ENCODE measurements at places on chromosomes 1 and 21.

DNA sequence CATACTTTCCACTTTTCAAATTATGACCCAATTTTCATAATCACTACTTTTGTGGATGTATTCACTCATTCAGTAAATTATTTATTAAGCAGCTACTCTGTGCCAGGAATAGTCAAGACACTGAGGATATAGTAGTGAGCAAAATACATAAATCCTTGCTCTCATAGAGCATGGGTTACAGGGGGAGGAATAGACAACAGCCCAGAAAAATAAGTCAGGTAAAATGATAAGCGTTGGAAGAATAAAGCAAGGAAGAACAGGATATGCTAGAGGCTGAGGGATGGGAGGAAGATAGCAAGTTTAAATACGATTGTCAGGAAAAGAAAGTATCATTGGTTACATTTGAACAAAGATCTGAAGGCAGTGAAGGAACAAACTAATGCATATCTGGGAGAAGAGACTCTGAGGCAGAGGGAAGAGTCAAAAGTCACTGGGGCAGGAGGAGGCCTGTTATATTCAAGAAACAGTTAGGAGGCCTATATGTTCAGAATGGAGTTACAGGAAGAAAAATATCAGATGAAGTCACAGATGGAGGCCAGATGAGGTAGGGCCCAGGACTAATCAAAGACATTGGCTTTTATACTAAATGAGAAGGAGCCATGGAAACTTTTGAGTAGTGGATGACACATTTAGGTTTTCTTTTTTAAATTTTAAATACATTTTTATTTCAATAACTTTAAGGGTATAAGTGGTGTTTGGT lies 42.9 kb downstream of the SEC22B start:
- no peak for DNase-seq

- no peak for DNase-seq
These were observed 1.1 kb upstream of the POMGNT1 start for GRCh38 chr1:46199233-46199749.

DNA sequence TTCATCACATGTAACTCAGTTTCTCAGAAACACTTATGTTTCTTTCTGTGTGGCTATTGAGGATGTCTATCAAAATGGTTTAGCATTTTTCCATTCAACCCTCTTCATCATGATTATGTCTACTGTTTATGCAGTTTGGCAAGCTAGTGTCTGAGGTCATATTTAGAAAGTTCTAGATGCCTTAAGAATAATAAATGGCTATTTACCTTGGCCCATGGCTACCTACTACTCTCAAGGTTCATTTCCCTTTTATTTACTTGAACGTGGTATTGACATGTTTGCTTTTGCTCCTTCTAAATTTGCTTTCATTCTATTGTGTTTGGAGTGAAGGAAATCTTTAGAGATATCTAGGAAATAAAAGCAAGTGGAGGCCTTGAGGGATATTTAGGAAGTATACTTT lies 193.7 kb upstream of the OLFM3 start:
- DNase-seq: no peak

DNA sequence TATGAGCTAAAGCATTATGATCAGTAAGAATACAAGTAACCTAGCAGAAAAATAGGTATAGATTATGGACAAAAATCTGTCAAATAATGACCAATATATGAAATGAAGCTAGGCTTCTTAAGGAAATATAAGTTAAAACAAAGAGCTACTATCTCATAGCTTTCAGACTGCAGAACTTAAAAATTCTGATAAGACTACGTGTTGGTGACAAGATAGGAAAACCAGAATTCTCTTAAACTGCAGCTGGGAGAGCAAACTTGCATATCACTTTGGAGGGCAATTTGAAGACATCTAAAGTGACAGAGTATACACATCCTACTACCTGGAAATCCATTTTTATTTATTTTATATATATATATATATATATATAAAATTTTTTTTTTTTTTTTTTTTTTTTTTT lies 65.5 kb downstream of the LTN1 start:
- no peak for DNase-seq

DNA sequence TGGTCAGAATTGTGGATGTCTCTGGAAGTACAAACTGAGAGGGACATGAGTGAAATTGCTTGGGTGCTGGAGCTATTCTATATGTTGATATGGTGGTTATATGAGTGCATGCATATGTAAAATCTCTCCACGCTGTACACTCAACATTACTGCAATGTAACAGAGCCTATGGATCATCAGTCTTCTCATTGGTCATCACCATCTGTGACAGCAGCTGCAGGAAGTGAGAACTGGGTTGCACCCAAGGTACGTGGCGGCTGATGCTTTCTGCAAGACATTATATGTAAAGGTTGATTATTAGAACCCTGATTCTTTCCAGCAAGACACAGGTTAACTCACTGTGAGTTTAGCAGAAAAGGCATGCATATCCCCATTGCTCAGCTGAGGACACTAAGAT lies 387.1 kb downstream of the OMA1 start:
- no peak for DNase-seq

All from GM03348 (cell line).